ENCODE measurements at places on chromosomes 4 and X. TPM values are rescaled to one million over a fixed set of nuclear protein-coding genes. Genes with fewer than 3 reads are reported as not detected.

DNA sequence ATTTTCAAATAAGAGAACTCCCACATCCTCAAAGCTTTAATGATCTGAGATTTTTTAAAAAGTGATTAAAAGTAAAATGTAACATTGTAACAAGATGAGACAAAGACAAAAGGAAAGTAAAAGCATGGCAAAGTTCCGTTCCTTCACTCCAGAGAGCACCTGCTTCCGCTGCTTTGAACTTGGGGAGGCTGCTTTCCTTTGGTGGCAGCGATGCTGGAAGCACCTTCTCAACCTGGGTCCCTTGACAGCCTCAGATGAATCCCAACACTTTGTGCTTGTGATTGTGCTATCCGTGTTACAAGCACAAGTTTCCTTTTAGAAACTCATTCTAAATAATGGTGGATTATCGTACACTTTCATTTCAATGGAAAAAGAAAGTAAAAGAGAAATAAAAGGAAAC, 59.7 kb downstream of the HADH start:
- DNase-seq = no peak

DNA sequence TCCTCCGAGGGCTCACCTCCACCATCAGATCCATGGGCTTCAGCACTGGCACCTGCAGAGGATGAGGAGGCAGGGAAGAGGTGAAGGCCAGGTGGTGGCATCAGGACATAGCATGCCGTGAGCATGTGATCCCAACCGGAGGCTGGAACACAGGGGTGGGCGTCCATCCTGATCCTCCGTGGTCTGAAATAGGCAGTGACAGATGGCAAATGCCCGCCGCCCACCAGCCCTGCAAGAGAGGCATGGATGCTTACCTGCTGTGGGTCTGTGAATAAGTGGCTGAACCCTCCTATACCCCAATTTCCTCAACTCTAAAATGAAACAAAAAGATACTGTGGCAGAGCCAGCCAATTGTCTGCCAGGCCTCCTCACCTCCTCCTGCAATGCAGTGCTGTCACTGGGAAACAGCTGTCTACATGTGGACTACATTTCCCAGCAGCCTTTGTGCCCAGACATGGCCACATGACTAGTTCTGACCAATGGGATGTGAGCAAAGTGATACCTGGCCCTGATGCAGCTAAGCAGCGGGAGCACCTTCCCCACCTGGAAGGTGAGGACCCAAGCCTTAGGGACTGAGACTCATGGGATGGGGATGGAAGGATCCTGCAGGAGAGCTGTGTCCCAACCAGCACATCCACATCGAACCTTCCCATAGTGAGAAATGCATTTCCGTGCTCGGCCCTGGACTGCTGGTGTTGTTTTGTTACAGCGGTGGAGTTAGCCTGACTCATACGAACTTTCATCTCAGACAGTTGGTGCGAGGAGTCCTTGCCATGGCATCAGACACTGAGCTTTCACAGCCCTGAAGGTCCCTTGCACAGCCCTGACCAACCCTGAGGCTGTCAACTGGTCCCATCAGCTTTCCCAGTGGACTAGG, 99.5 kb downstream of the PPP2R2C start:
- DNase-seq = peak; percentile 42

GRCh38 chr4:6271701-6272465, 2.2 kb downstream of the WFS1 start:
- DNase-seq = no peak

GRCh38 chrX:63713526-63713925, 71.5 kb downstream of the ARHGEF9 start:
- no peak for DNase-seq

- no peak for DNase-seq
Observed at GRCh38 chr4:108036213-108036612, 46.5 kb downstream of the HADH start.

DNA sequence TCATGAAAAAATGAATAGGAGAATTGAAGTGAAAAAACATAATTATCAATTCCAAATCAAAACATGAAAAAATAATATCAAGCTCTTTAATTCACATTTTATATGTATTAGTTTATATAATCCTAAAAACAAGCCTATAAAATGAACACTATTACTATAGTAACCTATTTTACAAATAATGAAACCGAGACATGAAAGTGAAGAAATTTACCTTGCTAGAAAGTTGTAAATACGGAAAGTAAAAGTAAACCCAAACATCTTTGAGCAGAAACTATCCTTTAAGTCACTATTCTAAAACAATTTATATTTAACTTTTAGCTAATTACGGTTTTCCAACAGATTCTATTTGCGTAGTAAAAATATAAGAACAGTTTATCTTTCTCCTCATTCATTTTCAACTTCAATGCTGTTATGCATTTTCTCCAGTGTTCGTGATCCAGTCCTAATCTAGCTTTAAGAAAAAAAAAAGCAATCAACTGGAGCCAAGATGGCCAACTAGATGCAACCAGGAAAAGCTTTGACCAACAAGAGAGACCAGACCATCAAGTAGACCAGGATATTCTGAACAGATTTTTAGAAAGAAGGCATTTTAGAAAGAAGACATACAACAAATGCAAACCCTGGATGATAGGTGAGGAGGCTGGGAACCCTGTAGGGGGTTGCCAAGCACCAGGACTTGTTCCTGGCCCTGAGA, 67.0 kb downstream of the DDX53 start:
- no peak for DNase-seq

DNA sequence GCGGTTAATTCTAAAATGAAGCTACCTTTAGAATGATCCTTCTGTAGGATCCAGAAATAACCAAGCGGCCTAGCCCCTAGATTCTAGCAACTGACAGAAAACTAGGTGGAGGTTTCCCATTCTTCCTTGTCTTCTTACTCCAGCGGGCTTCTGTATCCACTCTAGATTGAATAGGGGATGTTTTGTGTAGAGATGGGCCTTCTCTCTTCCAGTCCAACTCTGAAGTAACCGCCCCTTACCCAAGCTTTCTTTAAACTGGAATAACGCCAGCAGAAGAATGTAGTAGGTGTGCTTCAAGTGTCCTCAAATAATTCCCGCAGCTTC, 386 bp upstream of the TMEM184C start:
- DNase-seq = no peak

GRCh38 chrX:45842207-45842925, 641.7 kb upstream of the DIPK2B start:
- no peak for DNase-seq

DNA sequence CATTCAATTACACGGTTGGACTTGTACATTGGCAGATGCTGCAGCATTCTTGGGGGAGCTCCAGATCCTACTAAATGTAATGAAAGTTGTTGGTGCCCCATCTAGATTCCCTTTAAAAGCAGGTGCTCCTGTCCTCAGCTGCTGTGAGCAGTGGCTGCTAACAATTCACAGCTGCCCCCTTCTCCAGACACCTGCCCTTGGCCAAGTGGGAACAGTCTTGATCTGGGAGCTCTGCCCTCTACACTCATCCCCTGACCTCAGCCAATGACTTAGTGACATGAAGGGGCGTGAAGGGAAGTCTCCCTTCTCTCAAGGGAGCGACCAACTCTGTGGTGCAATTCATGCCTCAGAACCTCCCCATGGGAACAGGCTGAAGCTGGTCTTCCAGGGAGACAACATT, 125.7 kb downstream of the EIF4E start:
- DNase-seq = no peak

DNA sequence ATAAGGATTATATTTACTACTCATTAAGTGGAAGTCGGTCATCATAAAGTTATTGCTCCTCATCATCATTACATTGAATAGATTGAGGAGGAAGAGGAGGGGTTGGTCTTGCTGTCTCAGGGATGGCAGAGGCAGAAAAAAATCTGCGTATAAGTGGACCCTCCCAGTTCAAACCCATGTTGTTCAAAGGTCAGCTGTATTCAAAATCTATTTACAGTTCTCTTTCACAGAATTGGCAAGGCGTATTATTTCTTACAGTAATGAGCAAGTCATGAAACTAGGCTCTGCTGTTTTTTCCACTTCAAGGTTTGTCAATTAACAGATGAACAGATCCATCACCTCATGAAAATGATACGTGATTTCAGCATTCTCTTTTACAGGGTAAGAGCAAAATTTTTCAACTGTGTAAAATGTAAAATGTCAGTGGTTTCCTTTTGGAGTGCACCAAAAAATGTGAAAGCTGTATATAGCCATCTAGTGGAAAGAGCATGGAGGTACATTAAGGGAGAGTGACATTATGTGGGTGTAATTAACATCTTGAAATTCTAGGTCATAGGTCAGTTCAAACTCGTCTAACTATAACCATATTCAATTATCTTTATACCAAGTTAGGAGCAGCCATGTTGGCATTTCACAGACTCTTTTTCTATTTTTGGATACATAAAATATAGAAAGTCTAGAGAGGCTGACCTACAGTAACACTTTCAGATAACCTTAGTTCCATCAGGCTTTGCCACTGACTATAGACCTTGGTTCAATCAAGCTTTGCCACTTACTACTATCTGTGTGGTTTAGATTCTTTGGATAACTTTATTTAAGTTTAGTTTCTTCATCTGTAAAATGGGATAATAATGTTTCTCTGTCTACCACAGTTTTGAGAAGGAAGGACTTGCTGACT, 30.1 kb downstream of the NEIL3 start:
- DNase-seq = no peak

The DKK2 gene
- 3.1 TPM for total RNA-seq

The IL3RA gene
- 0.94 TPM for total RNA-seq

The MAGEA12 gene
- not detected for total RNA-seq

The GYG2 gene
- total RNA-seq = 5.9 TPM

The SH3RF1 gene
- total RNA-seq = 8.1 TPM

The TSPAN7 gene
- total RNA-seq = 47.1 TPM
